Right cardiac atrium (tissue), 5 donors: ENCODE measurements at places on chromosomes 6 and 20. TPM values are rescaled to one million over a fixed set of nuclear protein-coding genes. Genes with fewer than 3 reads are reported as not detected.

DNA sequence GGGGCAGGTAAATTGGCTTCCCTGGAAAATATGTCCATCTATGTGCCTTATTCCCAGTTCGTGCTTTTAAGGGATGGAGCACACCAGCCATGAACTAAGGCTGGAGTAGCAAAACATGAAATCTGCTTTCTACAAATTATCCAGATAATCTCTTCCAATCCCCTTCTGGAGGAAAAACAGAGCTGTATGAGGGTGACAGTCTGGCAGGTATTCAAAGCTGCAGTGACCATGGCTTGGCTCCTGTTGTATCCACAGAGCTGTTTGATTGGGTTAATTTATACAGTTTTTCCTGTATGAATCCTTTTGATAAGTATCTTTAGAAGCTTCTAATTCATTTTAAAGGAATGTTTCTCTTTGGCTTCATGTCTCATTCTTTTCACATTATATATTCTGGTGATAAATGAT, 144.4 kb downstream of the AIG1 start:
- DNase-seq: no peak

DNA sequence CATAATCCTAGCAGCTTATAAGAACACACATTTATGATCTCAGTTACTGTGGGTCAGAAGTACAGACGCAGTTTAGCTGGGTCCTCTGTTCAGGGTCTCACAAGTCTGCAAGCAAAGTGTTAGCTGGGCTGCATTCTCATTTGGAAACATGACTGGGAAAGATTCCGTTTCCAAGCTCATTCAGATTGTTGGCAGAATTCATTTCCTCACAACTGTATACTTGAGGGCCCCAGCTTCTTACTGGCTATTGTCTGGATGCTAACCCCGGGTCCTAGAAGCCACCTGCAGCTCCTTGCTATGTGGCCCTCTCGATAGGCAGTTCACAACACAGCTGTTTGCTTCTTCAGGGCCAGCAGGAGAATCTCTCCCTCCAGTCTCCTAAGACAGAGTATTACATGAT, 13.1 kb downstream of the TCP11 start:
- no peak for DNase-seq

GRCh38 chr6:34059136-34059731, 86.7 kb downstream of the GRM4 start:
- DNase-seq: no peak

DNA sequence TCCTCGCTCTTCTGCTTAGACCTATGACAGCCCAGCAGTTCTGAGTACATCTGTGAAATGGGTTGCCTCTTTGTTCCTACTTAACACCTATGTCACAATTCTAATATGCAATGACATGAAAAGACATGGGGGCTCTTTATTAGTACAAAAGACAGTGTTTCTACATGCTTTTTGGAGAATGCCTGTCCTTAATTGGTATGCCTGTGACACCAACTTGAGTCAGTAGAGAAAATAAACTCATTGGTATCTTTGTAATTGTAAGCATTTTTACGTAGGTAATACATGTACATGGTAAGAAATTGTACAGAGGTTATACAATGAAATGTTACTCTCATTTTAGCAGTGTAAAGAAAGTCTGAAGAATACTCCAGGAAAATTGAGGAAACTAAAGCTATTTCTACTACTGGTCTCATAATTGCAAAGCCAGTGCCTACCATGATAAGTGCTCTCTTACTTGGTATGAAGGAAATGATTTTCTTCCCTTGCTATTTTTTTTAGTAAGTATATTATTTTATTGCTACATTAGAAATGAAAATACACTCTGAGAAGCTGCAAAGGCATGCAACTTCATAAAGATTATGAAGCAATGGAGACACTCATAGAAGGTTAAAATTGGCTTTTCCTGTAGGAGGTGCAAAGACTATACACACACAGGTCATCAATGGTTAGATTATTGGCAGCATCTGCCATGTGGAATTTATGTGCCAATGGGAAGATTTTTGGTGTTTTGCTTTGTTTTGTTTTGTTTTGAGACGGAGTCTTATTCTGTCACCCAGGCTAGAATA, 4.9 kb upstream of the EEF1A1 start:
- no peak for DNase-seq

DNA sequence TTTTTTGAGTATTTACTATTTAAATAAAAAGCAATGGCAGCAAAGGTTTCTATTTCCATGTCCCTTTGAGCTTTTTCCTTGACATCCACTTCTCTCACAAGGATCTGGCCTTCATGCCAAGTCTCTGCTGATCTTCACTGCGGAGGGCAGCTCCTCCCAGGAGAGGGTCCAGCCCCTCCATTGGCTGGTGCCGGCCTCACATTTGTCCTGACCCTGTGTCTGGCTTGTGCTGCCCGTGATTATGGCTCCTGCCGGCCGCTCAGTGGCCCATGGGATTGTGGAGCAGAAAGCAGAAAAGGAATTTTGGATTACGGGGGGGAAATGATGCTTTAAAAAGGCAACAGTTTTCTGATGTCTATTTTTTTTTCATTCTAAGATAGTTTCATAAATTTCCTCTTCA, 31.2 kb upstream of the PDE7B start:
- DNase-seq: peak; percentile 79

SAMD3 gene
- total RNA-seq: 1.6 TPM

MOG gene
- 2.6 TPM for total RNA-seq

DNMT3B gene
- 0.28 TPM for total RNA-seq

CDH22 gene
- total RNA-seq: 5.3 TPM
